ENCODE measurements at places on chromosomes 4 and X.

DNA sequence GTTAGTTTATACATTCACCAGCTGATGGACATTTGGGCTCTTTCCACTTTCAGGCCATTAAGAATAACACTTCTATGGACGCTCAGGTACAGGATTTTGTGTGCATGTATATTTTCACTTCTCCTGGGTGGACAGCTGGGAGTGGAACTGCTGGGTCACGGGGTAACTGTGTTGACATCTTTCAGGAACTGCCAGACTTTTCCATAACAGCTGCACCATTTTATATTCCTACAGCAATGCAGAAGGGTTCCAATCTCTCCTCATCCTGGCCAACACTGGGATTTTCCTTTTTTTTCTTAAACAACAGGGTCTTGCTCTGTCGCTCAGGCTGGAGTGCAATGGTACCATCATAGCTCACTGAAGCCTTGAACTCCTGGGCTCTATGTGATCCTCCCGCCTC is 11.9 kb downstream of the HAUS7 start:
- DNase-seq: no peak

- no peak for DNase-seq
These were observed 76.0 kb downstream of the PJA1 start for GRCh38 chrX:69089203-69089602.

DNA sequence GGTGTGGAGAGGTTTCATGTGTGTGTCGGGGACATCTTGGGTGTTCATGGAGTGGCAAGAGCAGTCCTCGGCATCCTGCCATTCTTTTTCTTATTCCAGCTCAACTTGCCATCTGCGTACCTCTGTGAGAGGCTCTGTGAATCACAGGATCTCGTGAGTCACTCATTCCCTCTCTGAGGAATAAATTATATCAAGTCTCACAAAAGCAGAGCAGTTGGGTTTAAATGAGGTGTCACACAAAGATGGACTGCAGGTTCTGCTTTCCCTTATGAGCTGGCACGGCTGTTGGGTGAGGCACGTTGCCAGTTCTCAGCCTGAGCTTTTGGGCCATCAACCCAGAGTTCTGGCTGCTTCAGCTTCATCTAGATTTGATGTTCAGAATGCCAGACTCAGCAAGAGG is 6.8 kb upstream of the OCIAD2 start:
- peak; percentile 65 for DNase-seq

DNA sequence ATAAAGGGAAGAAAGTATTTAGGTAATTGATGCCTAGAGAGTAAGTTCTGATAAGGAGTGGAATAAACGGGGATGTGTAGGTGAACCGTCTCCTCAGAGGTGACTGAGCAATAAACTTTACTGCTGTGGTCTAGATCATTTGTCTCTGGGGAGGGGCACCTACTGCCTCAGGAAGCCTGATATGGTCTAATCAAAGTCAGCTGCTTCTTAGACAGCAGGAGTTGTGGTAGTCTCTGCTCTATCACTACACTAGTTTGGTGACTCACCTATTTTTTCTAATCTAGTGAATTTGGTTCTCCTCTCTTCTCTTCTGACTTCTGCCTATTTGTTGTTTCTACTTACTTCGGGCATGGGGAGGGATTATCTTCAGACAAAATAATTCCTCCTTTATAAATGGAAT is 95.1 kb upstream of the STIM2 start:
- no peak for DNase-seq

Measured in AG04449 (cell line).